ENCODE measurements at places on chromosomes 2 and 18. TPM values are rescaled to one million over a fixed set of nuclear protein-coding genes. Genes with fewer than 3 reads are reported as not detected.

GRCh38 chr18:44464398-44465180 is 216.1 kb upstream of the SETBP1 start:
- no peak for DNase-seq

GRCh38 chr2:195411219-195411687 is 245.8 kb upstream of the SLC39A10 start:
- DNase-seq, result no peak

- no peak for DNase-seq
These were observed 44.3 kb downstream of the CYRIA start for GRCh38 chr2:16621316-16621715.

DNA sequence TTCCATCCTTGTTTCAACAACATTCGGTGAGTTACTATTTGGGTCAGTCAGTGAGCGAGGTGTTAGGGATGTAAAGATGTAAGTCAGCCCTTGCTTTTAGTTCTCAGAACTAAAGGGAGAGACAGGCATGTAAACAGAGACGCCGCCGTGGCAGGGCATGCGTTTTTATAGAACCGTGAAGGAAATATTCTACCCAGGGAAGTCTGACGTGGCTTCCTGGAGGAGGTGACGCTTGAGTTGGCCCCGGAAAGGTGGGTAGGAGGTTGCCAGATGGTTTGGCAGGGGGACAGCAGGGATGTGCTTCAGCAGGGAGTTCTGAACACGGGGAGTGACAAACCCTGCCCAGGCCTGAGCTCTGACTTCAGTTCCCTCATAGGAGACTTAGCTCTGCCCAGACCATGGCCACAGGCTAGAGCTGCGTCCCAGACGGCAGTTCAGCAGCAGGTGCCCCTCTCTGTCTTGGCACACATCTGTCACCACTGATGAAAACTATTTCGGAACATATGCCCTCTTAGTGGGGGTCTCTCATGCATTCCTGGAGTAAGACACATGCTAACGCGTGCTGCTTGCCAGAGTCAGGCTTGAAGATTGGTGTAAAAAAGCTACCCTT is 23.4 kb upstream of the RPL31 start:
- DNase-seq, result no peak

DNA sequence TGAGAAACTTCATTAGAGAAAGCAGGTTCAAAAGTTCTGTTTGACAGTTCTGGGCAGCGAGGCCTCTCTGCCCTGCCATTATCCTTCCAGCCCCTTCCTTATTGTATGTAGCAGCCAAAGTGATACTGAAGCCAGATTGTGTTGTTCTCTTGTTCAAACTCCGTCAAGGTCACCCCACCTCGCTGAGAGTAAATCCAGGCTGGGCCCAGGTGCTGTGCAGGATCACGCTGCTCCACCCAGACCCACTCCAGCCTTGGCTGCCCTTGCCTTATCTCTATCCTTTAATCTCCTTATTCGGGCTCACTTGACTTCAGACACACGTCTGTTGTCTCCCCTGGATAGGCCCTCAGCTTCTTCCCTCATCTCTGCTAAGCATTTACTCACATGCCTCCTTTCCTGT is 196.1 kb downstream of the CPS1 start:
- DNase-seq, result no peak

GRCh38 chr18:35085450-35086380 is 44.5 kb downstream of the MAPRE2 start:
- peak; percentile 3 for DNase-seq

DNA sequence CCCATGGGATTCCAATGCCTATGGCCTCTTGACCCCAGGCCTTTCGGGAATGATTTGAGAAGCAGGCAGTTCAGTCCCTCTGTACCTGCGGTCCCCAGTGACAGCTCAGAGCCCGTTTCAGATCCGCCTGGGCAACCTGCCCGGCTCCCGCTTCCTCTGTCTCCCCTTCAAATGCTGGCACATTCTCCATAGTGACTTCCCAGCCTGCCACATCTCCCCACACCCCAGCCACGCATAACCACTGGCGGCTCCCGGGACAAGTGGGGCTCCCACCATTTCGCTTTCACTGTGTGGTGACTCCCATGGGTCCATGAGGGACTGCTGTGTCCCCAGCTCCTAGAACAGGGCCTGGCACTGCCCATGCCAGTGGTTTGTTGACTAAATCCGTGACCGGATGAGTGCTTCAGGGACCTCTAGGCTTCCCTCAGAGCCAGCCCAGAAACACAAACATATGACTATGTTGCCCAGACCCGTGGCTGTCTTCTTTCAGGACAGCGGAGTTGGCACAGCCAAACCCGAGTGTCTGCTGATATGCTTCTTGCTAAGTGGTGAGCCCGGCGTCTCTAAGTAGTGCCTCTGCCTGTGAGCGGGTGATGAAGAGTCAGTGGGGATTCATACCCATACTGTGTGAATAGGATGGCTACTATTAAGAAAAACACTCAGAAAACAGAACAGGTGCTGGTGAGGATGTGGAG is 91.2 kb downstream of the GLI2 start:
- no peak for DNase-seq

GRCh38 chr2:20132990-20133535 is 81.6 kb upstream of the LAPTM4A start:
- DNase-seq, result no peak

DNA sequence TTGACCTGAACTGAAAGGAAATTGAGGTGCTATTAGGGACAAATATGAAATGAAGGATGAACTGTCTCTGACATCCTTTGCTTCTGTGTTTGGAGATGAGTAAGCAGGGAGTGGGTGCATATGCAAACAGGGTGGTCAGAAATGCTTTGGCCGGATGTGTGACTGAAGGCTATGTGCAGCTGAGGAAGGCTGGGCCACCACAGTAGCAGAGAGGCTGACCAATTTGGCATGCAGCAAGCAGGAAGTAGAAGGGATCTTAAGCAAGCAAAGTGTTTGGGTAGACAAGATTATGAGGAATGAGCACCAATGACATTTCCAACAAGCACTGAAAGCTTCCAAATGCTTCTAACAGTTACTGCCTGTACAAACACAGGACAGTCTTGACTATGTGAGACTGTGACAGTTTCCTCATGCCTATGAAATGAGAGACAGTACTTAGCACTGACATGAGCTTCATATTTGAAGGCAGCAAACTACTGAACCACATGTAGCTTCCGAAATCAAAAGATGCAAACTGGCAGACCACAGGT is 3.3 kb upstream of the ACTR3 start:
- DNase-seq, result peak; percentile 71

Gene COL3A1
- 1,284 TPM for polyA plus RNA-seq

Gene DSC1
- polyA plus RNA-seq, result not detected

Gene WDR7
- 11.1 TPM for polyA plus RNA-seq

Gene C2orf80
- polyA plus RNA-seq, result not detected

Gene SOX11
- polyA plus RNA-seq, result 48.1 TPM

Gene HOXD3
- polyA plus RNA-seq, result 0.35 TPM

Gene SULT1C2
- polyA plus RNA-seq, result 36.6 TPM

Gene ALMS1
- polyA plus RNA-seq, result 37.0 TPM

Gene RABL2A
- polyA plus RNA-seq, result 67.4 TPM

Measured in left lung (tissue), 14 donors.